ENCODE measurements at places on chromosomes 2 and 18.

DNA sequence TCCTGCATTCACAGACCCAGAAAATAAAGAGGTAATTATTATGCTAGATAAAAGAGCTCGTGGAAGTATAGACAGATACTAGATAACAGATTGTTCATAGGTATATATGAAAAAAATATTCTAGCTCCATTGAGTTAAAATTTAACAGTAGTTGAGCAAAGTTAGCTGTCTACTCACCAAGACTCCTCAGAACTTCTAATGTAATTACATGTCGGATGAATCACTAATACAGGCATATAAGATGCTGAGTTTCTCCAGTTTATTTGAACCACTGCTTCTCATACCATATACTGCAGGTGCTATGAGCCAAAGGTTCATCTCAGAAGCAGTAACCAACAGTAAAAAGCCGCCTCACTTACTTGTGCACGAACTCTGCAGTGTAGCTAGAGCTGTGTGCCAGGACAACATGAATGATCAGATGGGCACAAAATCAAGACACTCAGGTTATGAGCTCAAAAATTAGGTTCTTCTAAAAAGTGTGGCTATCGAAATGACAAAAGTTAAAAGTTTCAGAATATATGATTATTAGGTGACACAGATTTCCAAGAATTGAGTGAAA is 373.4 kb downstream of the NCKAP5 start:
- no peak for DNase-seq

DNA sequence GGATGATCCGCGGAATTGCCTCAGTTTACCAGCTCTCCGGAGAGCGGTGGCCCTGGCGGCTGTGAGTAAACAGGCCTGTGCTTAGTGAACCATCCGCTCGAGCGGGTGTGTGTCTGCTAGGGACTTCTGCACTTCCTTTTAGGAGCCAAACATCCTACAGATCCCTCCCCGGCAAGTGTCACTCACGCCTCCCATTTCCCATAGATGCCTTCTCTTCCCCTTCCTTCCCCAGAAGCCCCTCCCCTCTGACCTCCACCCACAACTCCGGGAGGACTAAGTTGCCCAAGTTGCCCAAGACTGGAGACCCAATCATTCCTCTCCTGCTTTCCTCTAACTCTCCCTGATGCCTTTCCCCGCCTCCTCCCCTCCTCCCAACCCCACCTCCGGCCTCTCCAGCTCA is 2.9 kb downstream of the C1QL2 start:
- no peak for DNase-seq

DNA sequence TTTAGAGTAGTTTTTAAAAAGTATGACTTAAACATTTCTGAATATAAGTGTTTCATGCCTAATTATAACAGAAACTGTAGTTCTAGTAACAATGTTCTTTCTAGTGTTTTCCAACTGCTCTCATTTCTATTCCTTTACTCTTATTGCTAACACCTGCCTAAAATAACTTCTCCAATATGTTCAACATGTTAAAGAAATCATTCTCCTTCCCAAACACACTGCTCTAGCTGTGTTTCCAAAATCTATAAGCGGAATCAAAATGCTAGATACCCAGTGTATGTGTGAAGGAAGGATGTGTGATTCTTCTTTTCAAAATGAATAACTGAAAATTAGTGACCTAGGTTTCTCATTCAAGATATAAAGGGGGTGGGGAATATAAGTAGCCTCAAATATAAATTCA is 89.1 kb downstream of the ATAD2B start:
- DNase-seq, result no peak

- DNase-seq, result no peak
Observed at GRCh38 chr2:205778356-205778755, 96.1 kb downstream of the NRP2 start.

DNA sequence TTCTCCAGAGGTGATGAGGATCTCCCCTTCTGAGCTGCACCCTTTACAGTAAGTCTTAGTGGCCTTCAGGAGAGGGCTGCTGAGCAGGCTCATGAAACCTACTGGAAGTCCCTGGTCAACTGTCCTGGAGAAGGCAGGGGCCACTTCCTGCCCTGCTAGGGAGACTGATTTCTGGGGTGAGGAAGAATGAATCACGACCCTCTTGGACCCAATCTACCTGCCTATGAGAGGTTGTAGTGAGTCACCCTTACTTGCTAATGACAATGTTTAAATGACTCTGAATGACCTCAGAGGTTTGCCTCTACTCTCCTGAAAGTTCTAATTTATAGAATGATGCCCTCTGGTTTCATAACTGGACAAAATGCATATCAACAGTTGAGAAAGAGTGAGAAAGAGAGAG is 79.4 kb upstream of the FAM136A start:
- DNase-seq, result no peak

DNA sequence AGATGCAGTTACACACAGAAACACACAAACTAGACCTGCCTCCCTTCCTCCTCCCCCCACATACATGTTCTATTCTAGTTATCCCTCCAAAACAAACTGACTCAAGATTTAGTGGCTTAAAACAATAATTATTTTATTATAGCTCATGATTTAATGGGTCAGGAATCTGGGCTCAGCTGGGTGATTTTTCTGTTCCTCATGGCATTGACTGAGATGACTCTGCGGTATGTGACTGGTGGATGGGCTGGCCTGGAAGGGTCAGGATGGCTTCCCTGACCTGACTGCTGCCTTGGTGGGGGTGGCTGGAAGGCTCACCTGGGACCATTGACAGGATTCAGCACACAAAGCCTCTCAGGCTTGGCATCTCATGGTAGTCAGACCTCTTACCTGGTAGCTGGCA is 33.7 kb upstream of the NTSR2 start:
- no peak for DNase-seq

DNA sequence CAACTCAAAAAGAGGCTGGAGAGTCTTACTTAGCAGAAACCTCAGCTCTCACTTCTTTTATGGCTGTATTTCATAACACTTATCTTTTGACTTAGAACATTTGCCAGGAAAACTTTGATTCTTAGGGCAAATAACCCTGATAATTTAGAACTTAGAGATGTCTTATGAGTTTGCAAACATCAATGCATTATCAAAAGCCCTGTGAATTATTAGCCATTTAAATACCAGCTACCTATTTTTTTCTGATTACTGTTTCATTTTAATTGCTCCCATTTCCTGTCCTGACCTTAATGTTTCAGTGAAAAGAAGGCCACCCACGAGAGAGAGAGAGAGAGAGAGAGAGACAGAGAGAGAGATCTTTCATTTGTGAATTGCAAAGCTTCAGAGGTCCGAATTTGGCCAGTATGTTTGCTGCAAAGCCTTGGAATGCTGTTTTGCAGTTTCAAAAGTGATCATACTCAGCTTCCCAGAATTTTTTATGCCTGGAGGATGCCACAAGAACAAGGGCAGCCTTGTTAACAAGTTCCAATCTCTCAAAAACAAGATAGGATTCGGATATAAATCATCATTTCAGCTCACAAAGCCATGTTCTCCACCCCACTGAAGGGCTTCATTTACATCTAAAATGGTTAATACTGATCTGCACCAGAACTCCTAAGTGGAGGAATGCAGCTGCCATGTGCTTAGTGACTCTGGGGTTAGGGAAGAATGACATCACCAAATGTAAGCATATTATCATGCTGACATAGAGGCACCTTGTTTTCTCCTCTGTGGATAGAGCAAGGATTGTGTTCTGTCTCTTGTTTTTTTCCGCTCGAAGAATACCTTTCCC is 478.2 kb downstream of the ARHGAP15 start:
- DNase-seq, result no peak

All from activated gamma-delta T cell treated with Interleukin-2 at 50 U/mL for 16 hours (primary cell).